Lung (tissue), 17 donors: ENCODE measurements at places on chromosomes 11 and 22. TPM values are rescaled to one million over a fixed set of nuclear protein-coding genes. Genes with fewer than 3 reads are reported as not detected.

The HEPN1 gene
- not detected for total RNA-seq

GRCh38 chr11:35425603-35426212, 6.3 kb upstream of the SLC1A2 start:
- no peak for DNase-seq

GRCh38 chr11:129035244-129035643, 92.6 kb upstream of the TP53AIP1 start:
- DNase-seq: no peak

The APOL4 gene
- 9.8 TPM for total RNA-seq

GRCh38 chr11:84887055-84887629, 740.0 kb downstream of the DLG2 start:
- no peak for DNase-seq

The MS4A2 gene
- total RNA-seq: 8.5 TPM

DNA sequence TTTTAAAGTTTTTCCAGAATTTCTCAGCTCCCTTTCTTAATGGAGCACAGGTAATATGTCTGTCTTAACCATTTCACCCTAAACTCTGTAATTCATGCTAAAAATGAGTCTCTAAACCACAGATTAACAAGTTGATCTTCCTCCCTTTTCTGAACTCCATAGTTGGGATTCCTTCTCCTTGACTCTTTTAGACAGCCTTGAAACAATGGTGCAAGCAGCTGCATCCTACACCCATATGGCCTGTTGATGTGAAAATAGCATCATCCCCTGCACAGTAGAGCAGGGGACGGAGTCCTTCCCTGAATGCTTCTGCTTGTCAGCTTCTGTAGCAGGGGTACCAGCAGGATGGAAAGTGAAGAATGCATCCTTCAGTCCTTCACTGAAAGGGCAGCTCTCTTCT, 192.8 kb upstream of the SORL1-AS1 start:
- DNase-seq: no peak

DNA sequence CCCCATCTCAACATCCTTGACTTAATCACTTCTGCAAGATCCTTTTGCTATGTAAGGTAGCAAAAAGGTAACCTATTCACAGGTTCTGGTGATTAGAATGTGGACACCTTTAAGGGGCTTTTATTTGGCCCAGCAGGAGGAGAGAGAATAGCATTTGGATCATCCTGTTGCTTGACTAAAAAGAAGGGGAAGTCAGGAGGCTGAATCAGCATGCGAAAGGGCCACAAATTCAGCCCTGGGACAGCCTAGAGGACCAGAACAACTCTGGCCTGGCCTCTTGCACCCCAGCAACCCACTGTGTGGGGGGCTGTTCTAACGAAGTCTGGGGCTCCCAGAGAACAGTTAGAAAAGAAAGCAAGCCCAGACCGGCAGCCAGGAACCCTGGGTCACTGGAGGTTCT, 3.2 kb upstream of the HMOX1 start:
- no peak for DNase-seq

The PGM2L1 gene
- 7.9 TPM for total RNA-seq

The CD3E gene
- 5.3 TPM for total RNA-seq

The OR51I1 gene
- total RNA-seq: not detected

DNA sequence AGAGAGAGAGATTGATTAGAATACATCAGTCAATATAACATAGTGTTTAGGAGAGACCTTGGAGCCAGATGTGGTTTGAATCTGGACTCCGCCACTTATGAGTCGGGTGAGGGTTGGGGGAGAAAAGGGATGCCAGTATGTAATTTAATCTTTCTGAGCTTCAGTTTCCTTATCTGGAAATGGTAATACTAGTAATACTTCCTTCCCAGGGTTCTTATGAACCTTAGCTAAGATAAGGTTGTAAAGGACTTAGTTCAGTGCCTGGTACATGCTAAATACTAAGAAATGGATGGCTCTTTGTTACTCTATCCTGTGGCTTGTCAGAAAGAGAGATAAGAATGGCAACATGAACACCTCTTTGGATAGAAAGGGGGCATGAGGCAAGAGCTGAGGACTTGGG, 226.1 kb upstream of the NARS2 start:
- DNase-seq: no peak

DNA sequence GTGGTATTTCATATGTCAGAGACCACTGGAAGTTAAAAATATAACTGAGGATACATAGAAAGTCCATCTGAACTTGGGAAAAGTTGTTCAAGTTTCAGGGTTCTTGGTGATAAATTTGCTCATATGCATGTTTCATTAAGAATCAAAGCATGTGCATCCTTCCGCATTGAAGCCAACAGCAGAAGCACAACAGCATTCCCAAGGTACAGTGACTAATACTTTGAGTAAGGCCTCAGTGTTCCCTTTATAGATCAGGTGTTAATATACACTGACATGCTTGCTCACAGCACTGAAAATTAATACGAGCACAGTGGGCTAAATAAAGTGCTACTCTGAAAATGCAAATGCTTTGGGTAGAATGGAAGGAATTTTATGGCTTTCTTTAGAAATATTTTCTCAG, 691.1 kb downstream of the METTL15 start:
- no peak for DNase-seq

GRCh38 chr11:38143852-38144251, 1545.8 kb upstream of the RAG2 start:
- no peak for DNase-seq

DNA sequence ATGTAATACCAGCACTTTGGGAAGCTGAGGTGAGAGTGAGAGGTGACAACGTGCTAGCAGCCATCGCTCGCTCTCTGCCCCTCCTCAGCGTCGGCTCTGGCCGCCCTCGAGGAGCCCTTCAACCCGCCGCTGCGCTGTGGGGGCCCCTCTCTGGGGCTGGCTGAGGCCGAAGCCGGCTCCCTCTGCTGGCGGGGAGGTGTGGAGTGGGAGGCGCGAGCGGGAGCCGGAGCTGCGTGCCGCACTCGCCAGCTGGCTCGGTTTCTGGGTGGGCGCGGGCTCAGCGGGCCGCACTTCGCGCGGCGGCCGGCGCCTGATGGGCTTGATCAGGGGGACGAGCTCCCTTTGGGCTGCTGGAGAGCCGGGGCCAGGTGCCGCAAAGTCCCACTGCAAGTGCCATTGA, 98.9 kb upstream of the UBASH3B start:
- DNase-seq: peak; percentile 64

- DNase-seq: peak; percentile 5
These were observed 1.3 kb upstream of the CLDN25 start for GRCh38 chr11:113778111-113778910.

DNA sequence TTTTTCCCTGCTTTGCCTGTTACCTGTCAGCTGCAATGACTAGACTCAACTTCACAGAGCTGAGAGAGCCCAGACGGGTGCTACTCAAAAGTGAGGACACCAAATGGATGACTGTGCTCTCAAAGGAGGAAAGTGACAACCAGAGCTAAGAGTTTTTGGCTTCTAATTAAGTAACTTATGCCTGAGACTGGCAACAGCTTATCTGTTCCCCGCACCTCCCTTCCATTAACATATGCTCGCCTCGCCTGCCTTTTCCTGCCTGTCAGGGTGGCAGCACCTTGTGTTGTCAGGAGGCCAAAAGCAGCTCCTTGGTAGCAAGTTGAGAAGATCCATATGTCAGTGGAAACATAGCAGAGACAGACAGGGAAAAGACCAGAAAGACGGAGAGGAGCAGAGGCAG, 573.9 kb upstream of the KIRREL3 start:
- no peak for DNase-seq

DNA sequence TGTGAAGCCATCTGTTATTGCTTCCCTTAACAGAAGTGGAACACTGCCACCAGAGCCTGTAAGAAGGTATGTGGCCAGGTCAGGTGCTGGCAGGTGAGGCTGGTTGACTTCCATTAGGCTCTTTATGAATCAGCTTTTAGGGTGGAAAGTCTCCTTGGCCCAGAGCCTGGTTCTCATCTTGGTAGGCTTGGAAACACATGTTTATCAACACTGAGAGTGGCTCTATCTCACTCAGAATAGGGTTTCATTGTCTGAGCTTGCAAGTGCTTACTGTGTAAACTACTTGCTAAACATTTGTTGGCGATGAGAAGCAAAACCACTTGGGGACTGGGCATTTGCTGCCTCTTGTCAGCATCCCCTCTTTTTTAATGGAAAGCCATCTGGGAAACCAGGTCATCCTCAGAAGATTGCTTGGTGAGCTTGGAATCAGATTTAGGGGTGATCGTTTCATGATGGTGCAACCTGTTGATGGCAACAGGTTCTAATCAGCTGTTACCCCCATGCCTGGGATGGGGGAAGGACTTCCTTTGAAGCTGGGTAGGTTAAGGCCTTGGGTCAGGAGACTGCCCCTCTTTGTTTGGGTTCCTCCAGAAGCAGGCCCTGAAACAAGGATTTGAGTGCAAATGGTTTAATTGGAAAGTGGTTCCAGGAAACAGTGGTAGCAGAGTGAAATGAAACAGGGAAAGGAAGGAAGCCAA, 75.0 kb upstream of the AMPD3 start:
- no peak for DNase-seq

The MRGPRX3 gene
- total RNA-seq: 0.12 TPM

GRCh38 chr11:14055936-14056335, 93.4 kb downstream of the SPON1 start:
- no peak for DNase-seq

DNA sequence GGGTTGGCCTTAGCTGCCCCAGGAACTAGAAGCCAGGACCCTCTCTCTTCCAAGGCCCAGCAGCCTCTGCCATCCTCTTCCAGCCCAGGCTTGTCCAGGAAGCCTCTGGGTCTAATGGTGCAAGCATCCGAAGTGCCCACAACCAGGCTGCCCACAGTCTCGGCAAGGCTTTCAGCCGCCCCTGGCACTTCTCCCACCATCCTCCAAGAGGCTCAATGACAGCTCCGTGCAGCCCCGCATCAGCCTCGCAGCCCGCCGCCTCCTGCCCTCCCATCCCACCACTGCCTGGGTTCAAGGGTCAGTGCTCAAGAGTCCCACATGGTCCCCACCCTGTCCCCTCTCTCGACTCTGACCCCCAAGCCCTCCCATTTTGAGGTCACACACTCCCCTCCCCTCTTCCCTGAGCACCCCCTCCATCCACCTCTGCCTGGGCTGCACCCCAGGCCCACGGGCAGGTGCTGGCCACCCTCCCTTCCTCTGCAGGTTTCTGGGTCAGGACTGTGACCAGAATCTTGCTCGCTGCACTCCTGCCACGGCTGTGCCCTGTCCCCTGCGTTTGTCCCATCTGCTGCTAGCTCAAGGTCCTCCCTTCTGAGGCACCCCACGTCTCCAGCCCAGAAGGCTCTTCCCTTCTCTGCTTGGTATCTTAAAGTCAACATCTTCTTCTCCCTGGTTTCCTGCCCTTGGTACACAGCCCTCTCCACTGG, 17.2 kb downstream of the IFITM10 start:
- DNase-seq: no peak

- DNase-seq: no peak
These were observed 23.0 kb downstream of the SIK3 start for GRCh38 chr11:117075186-117075585.

The OPCML gene
- total RNA-seq: 0.74 TPM

DNA sequence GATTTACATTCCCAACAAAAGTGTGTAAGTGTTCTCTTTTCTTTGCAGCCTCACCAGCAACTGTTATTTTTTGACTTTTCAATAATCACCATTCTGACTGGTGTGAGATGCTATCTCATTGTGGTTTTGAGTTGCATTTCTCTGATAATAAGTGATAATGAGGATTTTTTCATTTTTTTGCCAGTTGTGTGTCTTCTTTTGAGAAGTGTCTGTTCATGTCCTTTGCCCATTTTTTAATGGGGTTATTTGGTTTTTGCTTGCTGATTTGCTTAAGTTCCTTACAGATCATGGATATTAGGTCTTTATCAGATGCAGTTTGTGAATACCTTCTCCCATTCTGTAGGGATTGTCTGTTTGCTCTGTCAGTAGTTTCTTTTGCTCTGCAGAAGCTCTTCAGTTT, 107.7 kb downstream of the EHF start:
- DNase-seq: no peak

- peak; percentile 65 for DNase-seq
These were observed 13.0 kb downstream of the MRPL21 start for GRCh38 chr11:68890490-68891231.

DNA sequence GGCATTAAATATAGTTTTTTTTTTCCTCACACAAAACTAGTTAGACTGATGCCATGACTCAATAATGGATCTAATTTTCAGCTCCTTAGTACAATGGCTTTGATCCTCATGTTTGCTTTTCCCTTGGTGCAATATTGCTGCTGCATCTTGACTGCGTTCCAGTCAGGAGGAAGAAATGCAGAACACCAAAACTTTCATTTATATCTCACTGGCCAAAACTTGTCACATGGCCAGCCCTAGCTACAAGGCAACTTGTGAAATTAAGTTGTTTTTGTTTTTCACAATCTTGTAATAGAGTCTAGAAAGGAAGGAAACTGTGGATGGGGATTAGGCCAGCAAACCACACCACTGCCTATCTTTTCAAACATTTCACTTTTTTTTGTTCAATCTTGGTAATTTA, 36.7 kb downstream of the SMC1B start:
- peak; percentile 15 for DNase-seq

The CHKA gene
- 73.4 TPM for total RNA-seq

GRCh38 chr11:761526-762108, 14.4 kb downstream of the TALDO1 start:
- DNase-seq: no peak

DNA sequence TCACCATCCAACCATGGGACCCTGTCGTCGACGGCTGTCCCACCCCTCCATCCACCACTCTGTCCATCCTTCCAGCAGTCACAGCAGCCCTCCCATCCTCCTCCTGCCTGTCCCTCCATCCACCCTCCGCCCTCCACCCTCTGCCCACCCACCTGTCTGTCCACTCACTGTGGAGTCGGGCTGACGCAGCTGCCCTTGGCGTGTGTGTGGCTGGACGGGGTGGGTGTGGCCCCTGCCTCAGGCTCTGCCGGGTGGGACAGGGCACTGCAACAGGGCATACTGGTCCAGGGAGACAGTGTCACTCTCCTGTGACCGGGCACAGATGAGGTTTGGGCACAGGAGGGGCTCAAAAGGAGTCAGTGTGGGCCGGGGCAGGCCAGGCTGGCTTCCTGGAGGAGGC, 1.9 kb downstream of the PKP3 start:
- no peak for DNase-seq

DNA sequence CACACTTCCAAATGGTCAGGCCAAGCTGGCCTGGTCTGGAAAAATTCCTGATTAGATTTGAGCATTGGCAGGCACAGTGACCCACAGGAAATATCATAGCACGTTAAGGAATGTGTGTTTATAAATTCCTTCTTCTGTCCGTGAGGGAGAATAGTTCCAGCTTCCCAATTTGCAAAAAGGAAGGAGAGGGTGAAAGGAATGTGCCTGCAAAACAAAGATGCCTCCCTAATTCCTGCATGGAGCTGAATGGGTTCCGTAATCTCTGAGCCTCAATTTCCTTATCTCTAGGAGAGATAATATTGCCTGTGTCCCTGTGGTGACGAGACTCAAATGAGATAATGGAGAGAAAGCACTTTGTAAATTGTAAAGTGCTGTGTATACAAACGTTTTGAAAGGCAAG, 105.1 kb downstream of the FEZ1 start:
- DNase-seq: peak; percentile 67

The OR8G1 gene
- not detected for total RNA-seq

The OR4A15 gene
- not detected for total RNA-seq

DNA sequence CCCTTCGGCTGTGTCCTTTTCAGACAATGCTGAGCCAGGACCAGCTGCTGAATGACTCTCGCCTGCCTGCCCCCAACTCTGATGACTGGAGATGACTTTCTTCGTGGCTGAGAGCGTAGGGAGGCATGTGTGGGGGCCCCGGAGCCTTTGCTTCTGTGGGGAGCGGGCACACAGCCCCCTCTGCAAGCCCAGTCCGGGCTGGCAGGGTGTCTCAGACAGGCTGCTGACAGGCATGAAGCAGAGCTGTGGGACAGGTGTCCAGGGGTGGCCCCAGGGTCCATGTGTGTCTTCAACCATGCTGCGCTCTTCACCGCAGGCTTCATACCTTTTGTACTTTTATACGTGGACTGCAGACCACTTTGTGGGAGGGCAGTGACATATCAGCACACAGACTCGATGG, 16.6 kb downstream of the CYB5R2 start:
- no peak for DNase-seq
